Femur (tissue), 1 donor: ENCODE measurements at places on chromosomes 11 and 22.

DNA sequence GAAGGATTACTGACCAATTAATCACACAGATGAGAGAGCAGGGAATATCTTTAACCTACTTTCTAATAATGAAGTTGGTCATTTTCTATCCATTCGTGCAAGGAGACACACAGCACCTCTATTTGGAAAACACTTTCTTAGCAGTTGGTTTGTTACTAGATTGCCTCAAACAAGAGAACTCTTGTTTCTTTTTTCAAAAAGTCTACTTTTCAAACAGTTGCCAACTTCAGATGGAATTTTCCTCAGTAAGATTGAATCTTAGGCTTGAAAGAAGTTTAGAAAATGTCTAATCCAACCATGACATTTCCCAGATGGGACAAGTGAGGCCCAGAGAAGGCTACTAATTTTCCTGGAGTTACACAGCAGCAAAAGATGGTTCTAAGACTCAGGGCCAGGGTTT, 42.4 kb upstream of the SMTN start:
- no peak for DNase-seq

GRCh38 chr11:100562128-100562527, 125.0 kb upstream of the ARHGAP42 start:
- DNase-seq: peak; percentile 28

DNA sequence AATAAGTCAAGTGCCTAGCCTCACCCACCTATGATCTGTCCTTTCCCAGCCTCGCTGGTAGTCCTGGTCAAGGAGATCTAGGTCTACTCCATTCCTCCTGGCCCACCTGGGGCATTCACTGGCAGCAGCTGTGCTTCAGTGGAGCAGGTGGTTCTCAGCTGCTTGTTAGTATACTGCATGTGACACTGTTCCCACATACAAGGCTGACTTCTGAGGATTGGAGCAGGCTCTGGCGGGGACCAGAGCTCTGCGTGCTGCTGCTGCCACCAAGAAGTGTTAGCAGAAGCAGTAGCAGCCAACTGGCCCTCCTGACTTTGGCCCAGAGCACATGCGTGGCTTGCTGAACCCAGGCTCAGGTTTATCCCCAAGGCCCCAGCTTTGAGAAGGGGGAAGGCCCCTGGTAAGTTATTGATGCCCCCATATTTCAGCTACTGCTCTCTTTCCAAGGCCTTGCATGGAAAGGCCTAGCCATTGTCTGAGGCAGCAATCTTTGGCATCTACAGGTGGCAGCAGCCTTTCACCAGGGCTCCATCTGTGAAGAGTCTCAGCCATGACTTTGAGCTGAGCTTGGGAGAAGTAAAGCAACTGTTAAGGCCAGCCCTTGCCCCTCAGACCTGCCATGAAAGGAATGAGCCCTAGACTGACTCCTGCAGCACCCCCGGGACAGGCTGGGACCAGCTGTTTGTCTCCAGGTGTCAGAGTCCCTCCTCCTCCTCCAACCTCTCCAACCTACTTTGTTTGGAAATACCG, 26.5 kb downstream of the ARHGAP1 start:
- DNase-seq: no peak

DNA sequence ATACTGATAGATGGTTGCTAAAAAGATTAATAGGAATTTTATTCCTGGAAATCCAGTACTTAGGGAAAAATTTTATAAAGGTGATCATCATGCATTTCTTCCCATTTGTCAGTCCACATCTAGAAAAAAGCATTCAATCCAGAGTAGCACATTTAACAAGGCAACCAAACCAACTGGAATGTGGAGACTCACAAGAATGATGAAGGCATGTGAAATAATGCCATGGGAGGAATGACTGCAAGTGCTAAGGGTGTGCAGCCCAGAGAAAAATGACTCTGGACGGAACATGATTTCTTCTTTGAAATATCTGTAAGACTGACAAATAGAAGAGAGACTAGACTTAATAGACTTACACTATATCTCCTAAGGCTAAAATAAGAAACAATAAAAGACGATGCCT, 33.8 kb downstream of the BLID start:
- DNase-seq: no peak

GRCh38 chr11:125314276-125315078, 149.9 kb downstream of the PKNOX2 start:
- peak; percentile 48 for DNase-seq

DNA sequence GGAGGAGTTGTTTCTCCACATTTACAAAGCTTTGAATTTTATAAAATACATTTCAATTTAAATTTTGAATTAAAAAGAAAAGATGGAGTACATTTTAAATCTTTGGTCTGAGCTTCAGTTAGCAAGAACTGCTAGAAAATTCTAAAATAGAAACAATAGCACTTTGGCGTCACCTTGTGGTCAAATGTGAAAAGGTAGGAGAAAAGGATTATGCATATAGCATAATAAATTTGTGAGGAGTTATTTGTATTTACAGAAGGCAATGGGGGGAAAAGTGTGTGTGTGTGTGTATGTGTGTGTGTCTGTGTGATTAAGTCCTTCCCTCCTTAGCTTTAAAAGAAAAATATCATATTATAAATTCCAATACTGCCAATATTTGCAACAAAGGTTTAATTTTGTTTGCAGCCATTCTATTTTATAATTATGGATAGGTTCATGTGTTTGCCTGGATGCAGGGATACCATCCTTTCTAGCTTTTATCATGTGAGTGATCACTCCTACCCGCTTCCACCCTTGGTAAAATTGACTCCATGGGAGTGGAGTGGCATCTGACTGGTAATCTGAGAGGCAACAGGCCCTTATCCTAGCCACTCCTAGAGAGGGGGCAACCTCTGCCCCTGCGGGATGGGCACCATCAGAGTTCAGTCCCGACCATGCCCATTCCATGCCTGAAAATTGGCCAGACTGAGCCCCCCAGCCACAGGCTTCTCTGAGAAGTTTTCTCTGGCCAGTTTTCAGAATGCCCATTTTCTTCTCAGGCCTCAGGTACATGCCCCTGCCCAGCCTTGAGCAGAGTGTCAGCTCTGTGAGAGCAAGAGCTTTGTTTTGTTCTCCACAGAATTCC, 13.6 kb upstream of the LGR4 start:
- no peak for DNase-seq

- DNase-seq: no peak
Observed at GRCh38 chr11:92643827-92644226, 325.6 kb upstream of the MTNR1B start.

DNA sequence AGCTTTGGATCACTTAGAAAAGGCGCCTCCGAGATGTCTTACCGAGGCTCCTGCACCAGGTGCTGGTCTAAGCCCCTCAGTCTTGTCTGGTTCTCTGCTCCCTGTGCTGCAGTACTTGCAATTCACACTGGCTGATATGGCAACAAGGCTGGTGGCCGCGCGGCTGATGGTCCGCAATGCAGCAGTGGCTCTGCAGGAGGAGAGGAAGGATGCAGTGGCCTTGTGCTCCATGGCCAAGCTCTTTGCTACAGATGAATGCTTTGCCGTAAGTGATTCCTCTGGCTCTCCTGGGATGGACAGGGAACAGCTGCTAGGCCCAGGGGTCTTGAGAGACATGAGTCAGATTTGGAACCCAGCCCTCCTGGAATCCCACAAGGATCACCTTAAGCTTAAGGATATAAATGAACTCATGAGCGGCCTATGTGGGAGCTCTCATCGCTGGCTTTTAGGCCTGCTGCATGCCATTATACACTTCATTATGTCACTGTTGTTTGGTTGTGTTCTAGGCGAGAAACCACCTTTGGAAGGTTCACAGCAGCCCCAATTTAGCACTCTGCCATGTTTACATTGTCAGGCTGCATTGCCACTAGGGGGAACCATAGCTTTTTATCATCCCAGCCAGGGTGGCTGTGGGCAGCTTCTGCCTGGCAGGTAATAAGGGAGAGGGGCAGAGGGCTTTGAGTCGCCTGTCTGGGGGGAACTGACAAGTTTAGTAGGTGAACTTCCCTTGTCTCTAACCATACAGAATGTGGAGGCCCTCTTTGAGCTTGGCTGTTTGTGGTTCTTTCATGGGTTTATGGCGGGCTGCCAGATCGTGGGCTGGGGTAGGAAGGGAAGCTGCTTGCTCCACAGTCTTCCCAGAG, 8.5 kb downstream of the ACAD8 start:
- DNase-seq: peak; percentile 34

GRCh38 chr11:63404161-63404935, 34.8 kb downstream of the SLC22A9 start:
- DNase-seq: no peak

DNA sequence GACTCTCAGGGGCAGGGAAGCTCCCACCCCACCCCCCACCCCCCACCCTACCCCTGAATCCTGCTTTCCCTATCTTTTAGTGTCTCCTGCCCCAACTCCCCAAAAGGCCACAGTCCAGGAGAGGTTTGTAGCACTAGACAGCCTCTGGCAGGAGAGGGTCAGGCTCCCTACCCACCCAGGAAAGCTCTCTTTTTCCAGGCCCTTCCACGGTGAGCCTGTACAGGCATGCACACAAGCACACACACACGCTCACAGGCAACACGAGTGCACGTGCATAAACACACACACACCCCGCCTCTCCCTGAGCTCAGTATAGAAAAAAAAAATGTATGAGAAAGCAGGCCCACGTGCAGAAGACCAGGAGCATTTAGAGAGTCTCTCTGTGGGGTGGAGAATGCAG, 414.0 kb downstream of the MN1 start:
- DNase-seq: no peak

DNA sequence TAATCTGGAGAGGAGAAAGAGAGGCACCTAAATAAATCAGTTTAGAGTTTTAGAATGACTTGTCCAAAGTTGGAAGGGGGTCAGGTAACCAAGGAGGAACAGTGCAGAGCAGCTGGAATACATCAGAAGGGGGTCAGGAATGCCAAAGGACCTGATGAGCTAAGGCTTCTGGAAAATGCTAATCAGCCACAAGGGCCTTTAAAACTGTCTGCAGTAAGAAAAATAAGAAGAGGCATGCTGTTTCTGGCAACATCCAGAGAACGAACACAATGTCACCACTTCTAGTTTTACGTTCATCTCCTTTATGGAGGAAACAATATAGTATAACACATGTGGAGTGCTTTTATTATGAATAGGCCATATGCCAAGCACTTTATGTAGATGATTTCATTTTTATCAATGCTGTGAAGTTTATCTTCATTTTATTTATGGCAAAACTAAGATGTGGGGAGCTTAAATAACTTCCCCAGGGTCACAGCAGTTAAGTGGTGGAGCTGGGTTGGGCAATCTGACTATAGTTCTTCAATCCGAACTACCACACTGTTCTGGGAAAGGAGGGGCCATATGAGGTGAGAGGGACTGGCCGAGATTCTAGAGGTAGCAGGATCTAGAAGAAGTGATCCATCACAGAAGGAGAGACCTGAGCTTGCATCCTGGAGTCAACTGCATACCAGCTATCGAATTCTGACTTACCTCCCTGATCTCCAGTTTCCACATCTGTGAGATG, 22.6 kb downstream of the ACO2 start:
- DNase-seq: no peak

- DNase-seq: no peak
Observed at GRCh38 chr11:96430668-96431067, 40.9 kb downstream of the JRKL start.

DNA sequence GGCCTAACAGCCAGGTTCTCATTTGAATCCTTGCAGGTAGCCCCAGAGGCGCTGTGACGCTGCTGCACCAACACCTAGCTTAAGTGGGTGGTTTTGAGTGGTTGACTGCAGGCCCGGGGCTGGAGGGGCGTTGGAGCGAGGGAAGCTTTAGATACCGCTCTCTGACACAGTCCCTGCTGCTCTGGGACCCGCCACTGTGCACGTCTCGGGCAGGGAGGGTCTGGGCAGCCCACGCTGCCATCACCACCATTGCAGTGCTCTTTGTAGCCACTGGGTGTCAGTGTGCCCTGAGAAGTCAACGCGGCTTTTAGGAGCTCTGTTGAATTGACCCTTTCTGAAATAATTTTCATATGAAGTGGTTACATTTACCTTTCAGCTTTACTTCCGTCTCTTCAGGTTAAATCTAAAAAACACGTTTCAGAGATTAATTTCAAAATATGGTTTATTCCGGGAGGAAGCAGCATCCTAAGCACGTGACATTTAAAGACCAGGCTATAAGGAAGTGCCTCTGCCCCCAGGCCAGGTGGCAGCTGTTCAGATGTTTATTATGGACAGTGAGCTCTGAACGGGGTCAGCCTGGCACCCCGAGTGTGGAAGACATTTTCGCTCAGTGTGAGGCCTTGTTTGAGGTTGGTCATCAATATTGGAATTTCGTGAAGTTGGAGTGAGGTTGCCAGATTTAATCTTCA, 30.9 kb upstream of the PARVB start:
- DNase-seq: peak; percentile 69

- no peak for DNase-seq
Observed at GRCh38 chr22:17043521-17043920, 35.5 kb upstream of the GAB4 start.

DNA sequence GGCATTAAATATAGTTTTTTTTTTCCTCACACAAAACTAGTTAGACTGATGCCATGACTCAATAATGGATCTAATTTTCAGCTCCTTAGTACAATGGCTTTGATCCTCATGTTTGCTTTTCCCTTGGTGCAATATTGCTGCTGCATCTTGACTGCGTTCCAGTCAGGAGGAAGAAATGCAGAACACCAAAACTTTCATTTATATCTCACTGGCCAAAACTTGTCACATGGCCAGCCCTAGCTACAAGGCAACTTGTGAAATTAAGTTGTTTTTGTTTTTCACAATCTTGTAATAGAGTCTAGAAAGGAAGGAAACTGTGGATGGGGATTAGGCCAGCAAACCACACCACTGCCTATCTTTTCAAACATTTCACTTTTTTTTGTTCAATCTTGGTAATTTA, 36.7 kb downstream of the SMC1B start:
- no peak for DNase-seq

GRCh38 chr11:43498561-43498960, 139.8 kb downstream of the TTC17 start:
- no peak for DNase-seq

GRCh38 chr11:62788991-62789390, 1.8 kb downstream of the TMEM179B start:
- DNase-seq: no peak
